Activated CD4-positive, alpha-beta memory T cell treated with anti-CD3 and anti-CD28 coated beads, Interleukin-2, amount 10 ng/mL, durations not matched to agents 7 days and 5 days (primary cell): ENCODE measurements at places on chromosomes 5 and 9.

DNA sequence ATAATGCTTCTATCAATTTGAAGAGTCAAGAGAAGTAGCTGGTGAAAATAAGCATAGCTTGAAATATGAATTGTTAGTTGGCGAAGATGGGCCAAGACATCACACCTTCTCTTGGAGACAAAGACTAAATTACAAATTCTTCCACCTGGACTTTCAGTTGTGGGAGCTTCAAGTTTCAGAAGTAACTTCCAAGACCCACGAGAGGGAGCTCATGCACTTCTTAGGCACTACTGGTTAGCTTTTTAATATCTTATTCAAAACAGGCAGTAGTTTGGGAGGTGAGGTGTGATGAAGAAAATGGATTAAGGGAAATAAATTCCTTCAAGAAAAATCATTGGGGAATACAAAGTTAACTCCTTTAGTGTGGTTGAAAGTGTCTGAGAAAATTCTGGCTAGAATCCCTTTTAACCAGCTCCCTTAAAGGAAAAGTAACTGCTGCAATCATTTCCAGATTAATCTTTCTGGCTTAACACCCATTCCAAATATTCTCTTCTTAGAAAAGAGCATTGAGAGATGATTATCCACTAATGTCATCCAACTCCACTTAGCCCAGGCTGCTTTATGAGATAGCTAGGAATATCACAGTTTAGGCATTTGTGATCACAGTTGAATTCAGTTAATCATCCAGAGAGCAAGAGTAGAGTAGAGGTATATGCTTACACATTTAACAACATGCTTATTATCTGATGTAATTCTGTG is 139.5 kb upstream of the DMRTA1 start:
- H3K27ac ChIP-seq: no peak overlapping the region
- no peak for DNase-seq
- peaks cover 12% of the 10 kb centered on the region for H3K27me3 ChIP-seq
- no peak overlapping the region for H3K4me3 ChIP-seq

- H3K27ac ChIP-seq: no peak overlapping the region
- no peak overlapping the region for H3K4me3 ChIP-seq
- H3K4me1 ChIP-seq: no peaks in the 10 kb centered on the region
- no peak for DNase-seq
Measured at GRCh38 chr5:53971131-53971530, 339.2 kb downstream of the ARL15 start.

DNA sequence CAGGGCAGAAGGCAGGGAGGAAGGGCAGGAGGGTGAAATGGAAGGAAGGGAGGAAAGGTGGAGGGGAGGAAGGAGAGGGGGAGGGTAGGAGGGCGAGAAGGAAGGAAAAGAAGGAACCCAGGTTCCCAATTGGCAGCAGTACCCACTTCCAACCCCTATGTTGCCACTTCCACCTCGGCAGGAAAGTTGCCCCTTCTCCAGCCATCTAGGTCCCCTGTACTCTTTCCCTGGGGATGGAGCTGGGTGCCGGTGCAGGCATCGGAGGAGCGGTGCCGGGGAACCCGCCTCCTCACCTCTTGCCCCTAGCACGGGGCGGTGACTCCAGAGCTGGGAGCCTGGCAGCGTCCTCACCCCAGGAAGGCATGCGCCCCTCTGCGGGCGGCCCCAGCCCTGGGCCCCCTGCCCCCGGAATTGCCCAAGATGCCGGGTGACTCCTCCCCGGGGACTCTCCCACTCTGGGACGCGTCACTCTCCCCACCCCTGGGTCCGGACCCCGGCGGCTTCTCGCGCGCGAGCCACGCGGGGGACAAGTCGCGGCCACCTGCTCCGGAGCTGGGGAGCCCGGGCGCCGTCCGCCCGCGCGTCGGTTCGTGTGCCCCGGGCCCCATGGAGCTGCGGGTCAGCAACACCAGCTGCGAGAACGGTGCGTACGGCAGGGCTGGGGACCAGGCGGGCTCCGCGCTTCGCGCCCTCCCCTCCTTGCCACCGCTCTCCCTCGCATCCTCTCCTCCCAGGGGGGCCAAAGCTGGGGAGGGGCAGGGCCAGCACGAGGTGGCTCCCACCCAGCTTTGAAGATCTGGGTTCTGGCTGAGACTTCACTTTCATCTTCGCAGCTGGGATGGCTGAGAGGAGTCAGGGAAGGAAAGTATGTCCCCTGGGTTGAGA is at the start of gene NIPAL4:
Gene NIPAL4 (plus strand): TSS at position 499 of the 885 bp plus-strand sequence. CDS start 108 bp downstream, at position 607.
- H3K27ac ChIP-seq: no peak within 1 kb of the TSS
- H3K27me3 ChIP-seq: peaks cover 25% of the 10 kb centered on the region
- H3K36me3 ChIP-seq: no peaks in the 10 kb centered on the region
- no peak for DNase-seq
- peak within 1 kb of the TSS; percentile 36 for H3K4me3 ChIP-seq
- H3K4me1 ChIP-seq: peaks cover 32% of the 10 kb centered on the region

- H3K27me3 ChIP-seq: no peaks in the 10 kb centered on the region
- no peaks in the 10 kb centered on the region for H3K36me3 ChIP-seq
- H3K4me1 ChIP-seq: no peaks in the 10 kb centered on the region
- no peak overlapping the region for H3K4me3 ChIP-seq
- no peak for DNase-seq
- no peak overlapping the region for H3K27ac ChIP-seq
Measured at GRCh38 chr9:17491780-17492179, 87.1 kb upstream of the SH3GL2 start.

GRCh38 chr5:120367896-120368634 is 96.0 kb upstream of the PRR16 start:
- no peak for DNase-seq
- no peaks in the 10 kb centered on the region for H3K27me3 ChIP-seq
- H3K36me3 ChIP-seq: no peaks in the 10 kb centered on the region

GRCh38 chr9:29311221-29311620 is 1737.9 kb upstream of the C9orf72 start:
- H3K27ac ChIP-seq: no peak overlapping the region
- no peaks in the 10 kb centered on the region for H3K27me3 ChIP-seq
- H3K4me3 ChIP-seq: no peak overlapping the region
- DNase-seq: no peak
- H3K36me3 ChIP-seq: no peaks in the 10 kb centered on the region
- no peaks in the 10 kb centered on the region for H3K4me1 ChIP-seq

DNA sequence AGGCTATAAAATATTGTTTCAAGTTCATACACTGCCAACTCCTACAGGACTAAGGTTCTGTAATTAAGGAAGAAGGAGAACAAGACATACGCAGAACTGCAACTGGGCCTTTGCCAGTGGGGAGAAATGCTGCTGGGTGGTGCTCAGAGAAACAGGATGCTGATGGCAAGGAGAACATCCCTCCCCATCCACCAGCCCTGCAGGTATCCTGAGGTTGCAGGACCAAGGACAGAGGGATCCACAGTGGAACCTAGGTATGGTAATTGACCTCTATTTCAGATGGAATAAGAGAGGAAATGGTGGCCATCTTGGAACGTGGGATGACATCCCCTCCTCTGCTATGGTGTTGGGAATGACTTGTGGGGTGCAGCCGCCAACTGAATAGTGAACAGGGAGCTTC is 206.3 kb upstream of the S1PR3 start:
- no peaks in the 10 kb centered on the region for H3K36me3 ChIP-seq
- DNase-seq: no peak
- H3K27ac ChIP-seq: no peak overlapping the region

DNA sequence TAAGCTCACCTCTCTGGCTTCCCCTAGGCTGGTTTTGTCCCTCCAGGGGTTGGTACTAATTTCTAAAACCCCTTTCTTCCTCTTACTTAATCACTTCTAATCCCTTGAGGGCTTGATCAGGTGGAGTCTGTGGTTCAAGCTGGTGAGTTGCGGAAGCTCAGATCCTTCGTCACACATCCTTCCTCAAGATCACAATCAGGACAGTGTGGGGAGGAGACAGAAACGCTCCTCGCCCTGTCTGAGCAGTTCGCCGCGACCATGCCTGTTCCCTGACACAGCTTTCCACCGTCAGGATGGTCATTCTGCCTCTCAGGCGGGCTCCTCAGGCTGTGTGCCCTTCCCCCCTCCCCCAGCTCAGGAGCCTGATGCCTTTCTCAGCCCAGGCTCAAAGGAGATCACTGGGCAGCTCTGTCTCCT is 24.3 kb downstream of the CPLX2 start:
- peaks cover 23% of the 10 kb centered on the region for H3K27me3 ChIP-seq
- peak; percentile 81 for DNase-seq
- peaks cover 4% of the 10 kb centered on the region for H3K36me3 ChIP-seq
- H3K27ac ChIP-seq: peak overlapping the region; percentile 71
- peak overlapping the region; percentile 43 for H3K4me3 ChIP-seq
- H3K4me1 ChIP-seq: peaks cover 34% of the 10 kb centered on the region

GRCh38 chr5:74441616-74442015 is 198.9 kb downstream of the ENC1 start:
- H3K36me3 ChIP-seq: no peaks in the 10 kb centered on the region
- H3K27me3 ChIP-seq: peaks cover 4% of the 10 kb centered on the region
- H3K4me3 ChIP-seq: no peak overlapping the region
- no peak overlapping the region for H3K27ac ChIP-seq

- peak overlapping the region; percentile 65 for H3K4me3 ChIP-seq
- H3K36me3 ChIP-seq: peaks cover 25% of the 10 kb centered on the region
- H3K4me1 ChIP-seq: peaks cover 23% of the 10 kb centered on the region
- H3K27me3 ChIP-seq: peaks cover 63% of the 10 kb centered on the region
- peak overlapping the region; percentile 34 for H3K27ac ChIP-seq
Measured at GRCh38 chr5:141413540-141414069, 818 bp downstream of the PCDHGA10 start.

- H3K4me3 ChIP-seq: no peak overlapping the region
- H3K36me3 ChIP-seq: peaks cover 62% of the 10 kb centered on the region
- H3K4me1 ChIP-seq: peaks cover 2% of the 10 kb centered on the region
- no peak overlapping the region for H3K27ac ChIP-seq
- no peaks in the 10 kb centered on the region for H3K27me3 ChIP-seq
Measured at GRCh38 chr5:37323607-37324006, 47.3 kb downstream of the NUP155 start.

GRCh38 chr5:131682826-131683225 is 47.8 kb upstream of the RAPGEF6 start:
- H3K27ac ChIP-seq: no peak overlapping the region
- H3K4me1 ChIP-seq: no peaks in the 10 kb centered on the region
- no peak for DNase-seq
- no peaks in the 10 kb centered on the region for H3K27me3 ChIP-seq

DNA sequence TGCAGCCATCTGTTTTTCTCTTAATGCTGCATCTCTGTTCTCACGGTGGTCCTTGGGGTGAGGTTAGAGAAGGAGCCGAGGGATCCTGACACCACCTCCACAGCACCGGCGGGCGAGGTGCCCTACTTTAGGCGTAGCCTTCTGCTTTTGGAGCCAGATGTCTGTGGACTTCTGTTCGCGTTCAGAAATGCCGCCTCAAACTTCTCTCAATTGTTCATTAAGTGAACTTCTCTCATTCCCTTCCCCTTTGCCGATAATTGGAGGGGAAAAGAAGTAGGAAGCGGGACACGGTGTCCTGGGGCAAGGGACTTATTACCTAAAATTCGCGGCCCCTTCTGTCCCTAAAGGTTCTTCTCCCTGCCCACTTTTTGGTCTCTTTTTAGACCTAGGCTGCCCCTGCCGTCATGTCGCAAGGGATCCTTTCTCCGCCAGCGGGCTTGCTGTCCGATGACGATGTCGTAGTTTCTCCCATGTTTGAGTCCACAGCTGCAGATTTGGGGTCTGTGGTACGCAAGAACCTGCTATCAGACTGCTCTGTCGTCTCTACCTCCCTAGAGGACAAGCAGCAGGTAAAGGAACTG is 455 bp downstream of the KIF20A start:
- peaks cover 48% of the 10 kb centered on the region for H3K36me3 ChIP-seq
- H3K27ac ChIP-seq: no peak overlapping the region
- peaks cover 34% of the 10 kb centered on the region for H3K4me1 ChIP-seq
- peak; percentile 29 for DNase-seq
- H3K27me3 ChIP-seq: no peaks in the 10 kb centered on the region
- no peak overlapping the region for H3K4me3 ChIP-seq

DNA sequence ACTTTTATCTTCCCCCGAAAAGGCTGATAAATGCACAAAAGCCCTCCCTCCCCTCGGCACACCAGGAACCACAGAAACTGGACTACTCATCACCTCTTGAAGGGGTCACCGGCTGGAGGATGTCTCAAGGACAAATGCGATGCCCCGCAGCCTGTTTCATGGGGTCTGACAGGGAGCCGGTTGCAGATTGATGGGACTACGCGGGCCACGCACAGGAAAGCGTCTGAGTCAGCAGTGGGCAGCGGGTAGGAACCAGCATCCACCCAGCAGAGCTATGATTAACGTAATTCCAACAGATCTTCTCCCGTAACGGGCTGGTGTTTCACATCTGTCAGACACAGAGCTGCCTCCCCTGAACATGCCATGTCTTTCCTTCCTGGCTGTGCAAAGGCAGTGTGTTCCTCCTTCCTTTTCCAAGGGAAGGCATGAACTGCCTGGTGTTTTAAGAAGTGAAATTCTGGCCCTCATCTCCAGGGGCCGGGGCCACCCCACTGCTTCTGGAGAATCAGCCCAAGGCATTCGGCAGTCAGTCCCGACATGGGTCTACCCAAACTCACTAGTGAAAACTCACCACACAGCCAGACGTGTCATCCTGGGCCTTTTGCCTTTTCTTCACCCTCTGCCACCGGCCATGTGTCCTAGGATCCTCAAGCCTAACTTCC is 144.4 kb upstream of the PHYKPL start:
- no peaks in the 10 kb centered on the region for H3K27me3 ChIP-seq
- no peak overlapping the region for H3K27ac ChIP-seq
- no peaks in the 10 kb centered on the region for H3K36me3 ChIP-seq
- no peak for DNase-seq

DNA sequence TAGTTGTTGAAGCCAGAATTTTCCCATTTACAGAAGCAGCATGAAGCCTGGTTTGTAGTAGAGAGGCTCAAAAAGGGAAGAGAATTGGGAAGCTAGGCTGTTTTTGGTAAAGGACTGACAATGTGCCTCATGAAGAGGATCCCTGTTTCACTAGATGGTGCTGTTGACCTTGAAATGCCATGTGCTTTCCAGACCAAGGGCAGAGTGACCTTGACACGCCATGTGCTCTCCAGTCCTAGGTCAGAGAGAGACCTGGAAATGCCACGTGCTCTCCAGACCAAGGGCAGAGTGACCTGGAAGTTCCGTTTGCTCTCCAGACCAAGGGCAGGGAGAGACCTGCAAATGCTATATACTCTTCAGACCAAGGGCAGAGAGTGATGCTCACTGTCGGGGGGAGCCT is 32.0 kb downstream of the UNC13B start:
- DNase-seq: no peak
- no peak overlapping the region for H3K27ac ChIP-seq
- no peak overlapping the region for H3K4me3 ChIP-seq

DNA sequence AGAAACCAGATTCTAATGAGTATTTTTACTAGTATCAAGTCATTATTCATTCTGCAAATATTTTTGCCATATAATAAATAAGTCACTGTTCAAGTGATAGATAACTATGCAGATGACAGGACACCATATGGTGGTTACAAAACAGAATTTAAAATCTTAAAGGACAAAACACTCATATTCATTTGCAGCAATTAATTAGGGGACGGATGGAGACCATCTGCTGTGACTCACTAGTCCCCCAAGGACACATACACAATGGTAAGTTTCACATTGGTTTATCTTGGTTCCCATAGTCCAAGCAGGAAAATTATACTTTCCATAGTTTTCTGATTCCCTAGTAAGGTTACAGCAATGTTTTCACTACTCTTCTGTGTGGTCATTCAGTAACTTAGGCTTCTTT is 28.4 kb upstream of the SPATA31C2 start:
- H3K36me3 ChIP-seq: no peaks in the 10 kb centered on the region
- DNase-seq: no peak
- H3K4me1 ChIP-seq: no peaks in the 10 kb centered on the region
- peaks cover 19% of the 10 kb centered on the region for H3K27me3 ChIP-seq
- no peak overlapping the region for H3K27ac ChIP-seq
